ENCODE measurements at places on chromosomes 2 and 18.

DNA sequence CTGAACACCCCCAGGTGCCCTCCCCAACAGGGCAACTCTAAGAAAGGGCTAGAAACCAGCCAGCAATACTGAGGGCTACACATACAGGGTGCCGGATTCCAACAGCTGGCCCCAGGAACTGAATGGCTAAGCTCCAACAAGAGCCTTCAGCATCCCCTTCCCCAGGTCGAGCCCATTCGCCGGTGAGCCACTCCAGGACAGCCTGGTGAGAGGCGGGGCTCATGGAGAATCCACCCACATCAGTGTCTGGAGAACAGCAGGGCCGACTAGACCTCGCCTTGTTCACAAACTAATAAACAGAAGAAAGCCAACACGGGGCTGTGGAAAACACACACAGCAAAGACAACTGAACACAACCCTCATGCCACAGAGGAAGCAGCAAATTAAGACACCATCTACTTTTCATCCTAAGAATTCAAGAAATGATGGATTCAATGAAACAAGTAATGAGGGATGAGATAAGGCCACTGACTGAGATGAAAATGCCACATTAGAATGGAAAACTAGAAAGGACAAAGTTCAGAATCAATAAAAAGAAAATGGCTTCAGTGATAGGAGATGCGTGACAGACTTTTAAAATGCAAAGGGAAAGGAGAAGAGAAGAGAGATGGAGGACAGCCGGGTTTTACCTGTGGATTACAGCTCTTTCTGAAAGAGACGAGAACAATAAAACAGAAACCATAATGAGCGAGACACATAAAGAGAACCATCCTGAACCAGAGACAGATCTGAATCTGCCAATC lies 8.2 kb downstream of the PER2 start:
- no peak for DNase-seq

DNA sequence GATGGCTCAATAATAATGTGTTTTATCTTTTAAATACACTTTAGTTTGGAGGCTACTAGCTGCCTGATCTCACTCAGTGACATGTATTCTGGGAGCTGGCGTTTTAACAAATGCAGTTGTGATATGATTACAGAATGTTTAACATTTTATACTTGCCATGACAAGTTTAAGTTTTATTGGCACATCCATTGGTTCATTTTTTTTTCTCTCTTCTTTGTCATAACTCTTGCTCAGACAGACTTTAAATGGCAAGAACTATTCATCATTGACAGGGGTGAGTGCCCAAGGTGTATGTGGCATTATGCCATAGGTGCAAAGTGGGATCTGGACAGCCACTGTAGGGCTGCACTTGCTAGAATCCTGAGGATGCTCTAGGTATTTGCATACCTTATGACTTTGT lies 72.1 kb upstream of the MYL1 start:
- DNase-seq, result no peak

GRCh38 chr2:226154610-226155009 lies 645.0 kb downstream of the IRS1 start:
- DNase-seq, result no peak

DNA sequence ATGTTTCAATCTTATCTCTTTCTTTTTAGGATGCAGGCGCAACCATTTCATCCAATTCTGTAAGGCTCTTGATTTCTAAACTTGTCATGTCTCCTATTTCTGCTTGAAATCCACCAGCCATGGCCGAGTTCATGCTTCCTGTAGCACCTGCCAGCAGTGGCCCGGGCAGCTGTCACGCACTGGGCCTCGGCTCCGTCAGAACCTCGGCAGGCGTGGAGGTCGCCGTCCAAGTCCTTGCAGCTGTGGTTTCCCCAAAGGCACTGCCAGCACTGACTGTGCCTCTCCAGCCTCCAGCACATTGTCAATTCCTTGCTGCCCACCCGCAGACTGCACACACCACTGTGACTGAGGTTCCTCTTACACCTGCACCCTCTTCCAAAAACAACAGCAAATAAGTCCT lies 188.7 kb upstream of the SALL3 start:
- DNase-seq, result no peak

DNA sequence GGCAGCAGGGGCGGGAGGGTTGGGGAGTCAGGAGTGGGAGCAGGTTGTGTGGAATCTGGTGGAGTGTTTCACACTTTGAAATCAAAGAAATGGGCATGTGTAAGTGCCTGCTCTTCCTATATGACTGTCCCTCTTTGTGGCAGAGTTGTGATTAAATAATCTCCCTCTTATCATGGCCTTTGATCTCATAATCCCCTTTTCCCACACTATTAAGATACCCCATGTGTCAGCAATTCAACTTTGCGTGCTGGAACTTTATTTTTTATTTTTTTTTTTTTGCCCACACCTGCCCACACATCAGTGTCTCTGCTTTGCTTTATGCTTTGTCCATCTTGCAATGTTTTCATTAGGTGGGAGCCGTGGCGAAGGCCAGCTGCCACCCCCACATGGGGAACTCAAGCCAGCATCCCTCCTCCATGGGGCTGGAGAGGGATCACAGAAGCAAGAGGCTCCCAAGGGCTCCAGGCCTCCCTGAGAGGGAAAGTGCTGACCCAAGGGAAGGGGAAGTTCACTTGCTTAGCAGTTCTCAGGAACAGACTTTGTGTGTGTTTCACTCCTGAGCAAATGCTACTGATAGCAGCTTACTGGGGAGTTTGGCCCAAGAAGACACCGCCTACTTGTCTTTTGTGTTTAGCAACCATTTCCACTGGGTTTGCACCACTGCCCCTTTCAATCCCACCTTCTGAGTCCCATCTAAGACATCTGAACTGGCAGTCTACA lies 243.4 kb downstream of the BCL11A start:
- DNase-seq, result no peak

DNA sequence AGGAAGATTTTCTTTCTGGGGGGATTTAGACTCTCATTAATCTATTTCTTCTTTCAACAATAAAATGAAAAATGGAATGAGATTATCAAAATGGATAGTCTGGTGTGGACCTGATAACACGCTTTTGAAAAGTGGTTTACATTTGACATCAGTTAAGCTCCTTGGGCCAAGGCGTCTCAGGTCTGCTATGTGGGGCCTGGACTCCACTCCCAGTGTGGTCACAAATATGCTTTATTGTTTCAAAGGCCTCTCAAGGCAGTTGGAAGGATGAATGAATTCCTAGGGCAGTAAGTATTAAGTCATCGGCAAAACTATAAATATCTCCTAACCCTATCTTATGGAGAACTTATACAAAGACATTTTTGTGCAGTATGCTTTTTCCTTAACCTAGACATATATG lies 74.5 kb downstream of the ETAA1 start:
- DNase-seq, result no peak

DNA sequence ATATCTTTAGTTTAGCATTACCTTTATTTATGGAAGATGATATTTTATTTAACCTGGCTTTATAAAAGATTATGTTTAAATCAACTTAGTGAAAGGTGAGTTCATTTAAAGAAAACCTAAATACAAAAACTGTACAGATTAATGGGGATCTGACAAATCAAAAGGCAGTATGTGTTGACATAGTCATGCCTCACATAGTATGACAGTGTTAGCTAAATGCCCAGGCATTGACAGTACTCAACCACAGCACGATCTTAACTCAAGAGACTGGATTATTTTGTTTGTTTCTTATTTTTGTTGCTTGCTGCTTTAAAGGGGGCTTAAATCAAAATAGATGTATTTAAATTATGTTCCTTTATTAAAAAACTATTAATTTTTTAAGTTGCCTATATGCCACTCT lies 7.8 kb downstream of the DOK6 start:
- no peak for DNase-seq

DNA sequence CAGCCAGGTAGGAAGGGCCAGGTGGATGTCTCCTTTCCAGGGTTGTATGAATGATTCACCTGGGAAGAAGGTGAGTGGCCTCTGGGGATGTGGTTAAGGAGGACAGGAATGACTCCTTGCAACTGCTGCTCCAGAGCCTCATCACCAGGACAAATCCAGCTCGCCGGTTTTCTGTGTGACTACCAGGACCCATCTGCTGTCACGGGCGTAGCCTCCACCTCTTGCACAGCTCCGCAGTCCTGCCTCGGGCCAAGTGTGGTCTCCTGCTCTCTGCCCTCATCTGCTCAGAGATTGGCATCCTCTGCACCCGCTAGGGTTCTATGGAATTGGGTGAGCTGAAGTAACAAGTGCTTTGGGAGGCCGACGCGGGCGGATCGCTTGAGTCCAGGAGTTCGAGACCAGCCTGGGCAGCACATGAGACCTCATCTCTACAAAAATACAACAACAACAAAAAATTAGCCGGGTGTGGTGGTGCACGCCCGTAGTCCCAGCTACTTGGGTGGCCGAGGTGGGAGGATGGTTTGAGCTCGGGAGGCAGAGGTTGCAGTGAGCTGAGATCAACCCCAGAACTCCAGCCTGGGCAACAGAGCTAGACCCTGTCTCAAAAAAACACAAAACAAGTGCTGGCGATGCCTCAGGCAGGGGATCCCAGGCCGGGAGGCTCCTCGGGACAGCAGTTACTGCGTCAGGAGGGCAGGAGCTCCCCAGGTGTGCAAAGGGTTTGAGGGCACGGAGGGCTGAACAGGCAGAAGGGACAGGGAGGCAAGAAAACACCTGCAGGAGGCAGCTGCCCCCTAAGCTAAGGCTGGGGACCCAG lies 831 bp upstream of the D2HGDH start:
- DNase-seq, result no peak

DNA sequence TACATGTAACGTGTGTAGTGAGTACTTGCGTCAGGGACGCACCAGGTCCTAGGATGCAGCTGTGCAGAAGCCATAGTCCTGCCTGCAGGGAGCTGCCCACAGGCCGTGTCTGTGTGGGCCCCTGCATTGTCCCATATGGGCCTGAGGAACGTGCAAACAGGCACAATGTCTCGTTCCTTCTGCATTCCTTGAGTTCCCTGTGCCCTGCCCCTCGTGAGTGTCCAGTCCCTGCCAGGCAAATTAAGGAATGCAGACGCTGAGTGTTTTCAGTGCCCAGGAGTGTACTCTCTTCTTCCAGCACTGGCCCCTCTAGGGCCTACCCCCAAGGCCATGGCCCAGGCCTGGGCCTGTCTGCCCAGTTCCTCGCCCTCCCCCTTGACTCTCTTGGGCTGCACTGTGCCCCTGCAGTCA lies 61.8 kb downstream of the FAM168B start:
- DNase-seq, result no peak

- no peak for DNase-seq
Measured at GRCh38 chr2:240632306-240632721, 7.0 kb downstream of the GPR35 start.

- no peak for DNase-seq
Measured at GRCh38 chr2:103139628-103140268, 377.9 kb downstream of the TMEM182 start.

DNA sequence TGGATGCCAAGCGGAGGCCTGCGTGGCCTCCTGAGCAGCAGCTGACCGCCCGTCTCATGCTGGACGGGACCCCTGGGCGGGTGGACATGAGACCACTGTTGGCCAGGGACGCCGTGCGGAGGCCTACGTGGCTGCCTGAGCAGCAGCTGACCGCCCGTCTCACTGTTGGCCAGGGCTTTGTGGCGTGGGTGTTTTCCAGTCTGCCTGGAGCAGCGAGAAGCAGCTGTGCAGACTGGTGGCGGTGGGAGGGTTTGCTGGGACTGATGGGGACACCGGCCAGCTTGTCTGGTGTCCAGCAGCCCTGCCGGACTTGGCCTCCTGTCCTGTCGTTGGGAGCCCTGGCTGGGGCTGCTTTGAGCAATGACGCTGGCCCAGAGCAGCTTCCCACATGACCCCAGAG lies 5.8 kb upstream of the D2HGDH start:
- no peak for DNase-seq

- no peak for DNase-seq
Measured at GRCh38 chr2:150586858-150587257, 99.4 kb upstream of the RND3 start.

DNA sequence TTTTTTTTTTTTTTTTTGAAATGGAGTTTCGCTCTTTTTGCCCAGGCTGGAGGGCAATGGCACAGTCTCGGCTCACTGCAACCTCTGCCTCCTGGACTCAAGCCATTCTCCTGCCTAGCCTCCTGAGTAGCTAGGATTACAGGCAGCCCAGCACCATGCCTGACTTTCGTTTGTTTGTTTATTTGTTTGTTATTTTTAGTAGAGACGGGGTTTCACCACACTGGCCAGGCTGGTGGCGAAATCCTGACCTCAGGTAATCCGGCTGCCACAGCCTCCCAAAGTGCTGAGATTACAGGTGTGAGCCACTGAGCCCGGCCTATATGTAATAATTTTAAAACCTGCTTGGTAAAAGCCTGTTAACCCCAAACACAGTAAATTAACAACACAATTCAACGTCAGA lies 435.7 kb downstream of the LRRTM4 start:
- no peak for DNase-seq

- no peak for DNase-seq
Measured at GRCh38 chr2:60486067-60486466, 67.4 kb downstream of the BCL11A start.

GRCh38 chr2:96271995-96272394 lies 6.0 kb downstream of the CIAO1 start:
- no peak for DNase-seq

- DNase-seq, result no peak
Measured at GRCh38 chr2:102764083-102764482, 2.3 kb downstream of the TMEM182 start.

DNA sequence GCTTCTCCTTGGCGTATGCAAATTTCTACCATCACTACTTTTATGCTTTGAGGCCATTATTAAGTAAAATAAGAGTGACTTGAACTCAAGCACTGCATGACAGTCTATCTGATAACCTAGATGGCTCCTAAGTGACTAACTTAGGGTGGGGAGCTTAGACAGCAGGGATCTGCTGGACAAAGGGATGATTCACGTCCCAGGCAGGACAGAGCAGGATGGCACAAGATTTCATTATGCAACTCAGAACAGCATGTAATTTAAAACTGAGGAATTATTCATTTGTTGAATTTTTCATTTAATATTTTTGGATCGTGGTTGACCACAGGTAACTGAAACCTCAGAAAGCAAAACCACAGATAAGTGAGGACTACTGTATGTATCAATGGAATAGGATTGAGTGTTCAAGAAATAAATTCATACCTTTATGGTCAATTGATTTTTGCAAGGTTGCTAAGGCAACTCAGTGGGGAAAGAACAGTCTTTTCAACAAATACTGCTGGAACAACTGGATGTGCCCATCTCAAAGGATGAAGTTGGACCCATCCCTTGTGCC lies 115.3 kb downstream of the MBD2 start:
- DNase-seq, result no peak

DNA sequence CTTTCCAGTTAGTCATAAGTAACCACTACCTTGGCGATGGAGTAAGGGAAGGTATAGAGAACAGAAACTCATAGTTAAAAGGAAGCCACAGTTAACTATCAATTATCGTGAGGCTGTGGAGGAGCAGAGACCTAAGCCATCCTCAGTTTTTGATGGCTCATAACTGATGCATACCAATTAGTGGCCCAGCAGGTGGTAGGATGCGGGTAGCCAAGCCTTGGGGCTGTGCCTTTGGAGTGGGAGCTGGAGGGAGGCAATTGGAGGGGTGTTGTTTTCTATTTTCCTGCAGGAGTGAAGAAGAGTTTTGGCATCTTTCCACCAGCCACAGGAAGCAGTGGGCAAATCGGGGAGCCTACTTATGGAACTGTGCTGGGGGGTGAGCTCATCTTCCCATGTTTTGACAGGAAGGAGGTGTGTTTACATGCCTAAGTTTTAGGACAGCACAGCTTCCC lies 194.8 kb downstream of the TPGS2 start:
- no peak for DNase-seq

- no peak for DNase-seq
Measured at GRCh38 chr2:28425464-28425835, 32.8 kb downstream of the FOSL2 start.
